ENCODE measurements at places on chromosomes 4 and X.

DNA sequence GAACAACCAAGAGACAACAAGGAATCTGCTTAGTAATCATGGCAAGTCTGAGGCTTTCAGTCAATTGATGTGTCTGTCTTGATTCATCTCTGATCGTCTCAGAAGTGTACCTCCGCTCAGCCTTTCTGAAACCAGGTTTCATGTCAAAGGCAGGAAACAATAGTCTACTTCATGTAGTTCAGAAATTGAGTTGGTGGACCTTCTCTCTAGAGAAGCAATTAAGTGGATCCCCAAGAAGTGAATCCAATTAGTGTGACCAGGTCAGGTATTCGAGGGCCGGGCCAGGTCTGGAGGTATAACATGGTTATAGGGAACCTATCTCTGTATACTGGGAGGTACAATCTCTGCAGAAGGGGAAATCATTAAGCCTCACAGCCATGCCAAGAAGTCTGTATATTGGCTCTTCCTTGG lies 32.0 kb downstream of the DAPP1 start:
- DNase-seq = no peak

DNA sequence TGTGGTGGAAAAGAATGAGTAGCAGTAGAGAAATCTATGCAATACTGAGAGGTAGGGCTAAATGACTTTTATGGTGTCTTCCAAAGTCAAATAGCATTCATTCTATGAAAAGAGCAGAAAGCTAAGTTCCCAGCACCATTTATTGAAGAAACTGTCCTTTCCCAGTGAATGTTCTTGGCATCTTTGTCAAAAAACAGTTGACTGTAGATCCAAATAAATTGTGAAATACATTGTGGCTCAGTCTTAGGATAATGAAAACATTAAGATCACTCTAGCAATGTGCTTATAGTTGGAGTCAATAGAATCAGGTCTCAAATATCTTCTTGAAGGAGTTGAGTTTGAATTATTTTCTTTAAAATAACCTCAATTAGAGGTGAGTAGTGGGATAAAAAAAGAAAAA lies 19.4 kb downstream of the AREG start:
- no peak for DNase-seq

DNA sequence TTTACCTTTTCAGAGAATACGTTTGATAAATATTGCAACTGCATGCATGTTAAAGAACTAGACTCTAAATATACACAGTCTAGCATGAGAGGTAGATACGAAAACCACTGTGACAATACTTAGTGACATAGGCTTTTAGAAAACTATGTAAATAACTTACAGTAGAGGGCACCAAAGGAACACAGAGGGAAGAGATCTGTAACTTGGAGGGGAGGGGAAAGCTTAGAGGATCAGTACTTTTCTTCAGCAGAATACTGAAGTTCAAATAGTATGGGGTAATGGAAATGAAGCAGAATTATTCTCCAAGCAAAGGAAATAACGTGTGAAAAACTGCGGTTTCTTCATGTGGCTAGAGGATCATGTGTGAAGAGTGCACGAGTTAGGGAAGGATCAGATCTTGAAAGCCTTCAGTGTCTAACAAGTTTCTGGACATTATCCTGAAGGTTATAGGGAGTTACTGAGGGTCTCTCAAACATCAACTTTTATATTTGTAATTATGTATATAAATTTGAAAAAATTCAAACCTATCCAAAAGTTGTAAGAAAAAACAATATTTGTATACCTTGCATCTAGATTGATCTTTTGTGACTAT lies 264.3 kb downstream of the NPFFR2 start:
- peak; percentile 24 for DNase-seq

DNA sequence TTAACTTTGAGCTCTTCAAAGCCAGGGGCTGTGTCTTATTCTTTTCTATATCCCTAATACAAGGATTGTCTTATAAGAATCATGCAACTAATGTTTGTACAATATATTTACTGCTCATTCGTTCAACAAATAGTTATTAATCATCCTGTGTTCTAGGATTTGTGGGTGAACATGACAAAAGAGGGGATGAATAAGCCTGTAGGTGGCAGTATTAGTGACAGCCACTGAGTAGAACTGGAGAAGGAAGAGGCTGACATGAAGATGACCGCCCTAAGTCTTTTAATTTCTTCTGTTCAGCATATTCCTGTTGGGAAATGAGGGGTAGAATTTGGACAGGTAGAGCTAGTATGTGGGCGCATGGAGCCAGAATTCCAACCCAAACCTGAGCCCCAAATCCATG lies 11.9 kb upstream of the LINC00632 start:
- no peak for DNase-seq

DNA sequence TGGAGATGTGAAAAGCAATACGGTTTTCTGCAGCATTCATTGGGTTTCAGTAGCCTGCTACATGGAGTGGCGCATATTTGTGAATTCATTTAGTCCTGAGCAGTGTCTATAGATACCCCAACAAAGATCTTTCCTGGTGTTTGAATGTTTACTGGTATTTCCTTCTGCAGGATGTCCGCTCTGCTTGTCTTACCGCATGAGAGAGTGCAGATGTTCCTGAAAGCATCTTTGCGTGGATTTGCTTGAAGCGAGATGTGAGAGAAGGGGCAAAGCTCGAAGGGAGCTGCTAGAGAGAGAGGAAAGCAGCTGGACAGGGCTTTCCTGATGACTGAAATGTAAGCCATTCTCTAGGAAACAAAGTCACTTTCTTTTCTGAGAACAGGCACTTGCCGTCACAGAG lies 40.9 kb upstream of the GYPA start:
- no peak for DNase-seq

- no peak for DNase-seq
Observed at GRCh38 chr4:35463251-35463952, 780.9 kb downstream of the ARAP2 start.

GRCh38 chr4:75494563-75494962 lies 19.6 kb downstream of the RCHY1 start:
- DNase-seq = no peak

DNA sequence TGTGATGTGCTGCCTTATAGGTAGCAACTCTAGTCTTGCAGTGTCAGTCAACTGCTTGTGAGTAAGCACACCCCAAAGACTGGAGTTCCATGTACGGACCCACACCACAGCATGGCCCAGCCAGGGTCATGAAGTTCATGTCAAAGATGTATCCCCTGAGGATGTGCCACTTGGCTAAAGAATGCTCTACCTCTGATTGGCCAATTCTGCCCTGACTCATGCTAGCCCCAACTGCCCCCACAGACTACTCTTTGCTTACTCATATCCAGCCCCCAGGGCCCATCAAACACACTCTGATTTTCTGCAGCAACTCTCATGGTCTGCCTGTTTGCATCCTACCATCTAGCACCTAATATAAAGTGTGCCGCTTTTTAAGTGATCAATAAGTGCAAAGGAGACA lies 62.5 kb downstream of the CHRDL1 start:
- no peak for DNase-seq

DNA sequence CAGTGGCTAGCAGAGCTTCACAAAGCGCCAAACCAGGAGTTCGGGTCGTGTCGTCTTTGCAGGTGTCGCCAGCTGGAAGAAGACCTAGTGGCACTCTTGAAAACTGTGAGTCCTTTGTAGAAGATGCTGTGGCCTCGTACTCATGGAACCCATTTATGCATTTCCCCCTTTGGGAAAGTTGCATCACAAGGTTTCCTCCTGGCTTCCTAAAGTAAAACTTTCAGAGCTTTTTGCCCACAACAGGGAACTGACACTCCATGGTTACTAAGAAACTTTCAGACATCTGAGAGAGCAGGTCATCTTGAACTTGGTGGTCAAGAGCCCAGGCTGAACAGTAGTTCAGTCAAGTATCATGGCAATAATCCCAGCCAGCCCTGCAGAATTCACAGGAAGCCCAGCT lies 15.9 kb upstream of the NOCT start:
- no peak for DNase-seq

- no peak for DNase-seq
Observed at GRCh38 chrX:148580016-148580415, 79.6 kb downstream of the AFF2 start.

GRCh38 chrX:12978205-12979025 lies 3.5 kb downstream of the TMSB4X start:
- no peak for DNase-seq

- DNase-seq = no peak
Observed at GRCh38 chr4:185839770-185840169, 27.8 kb upstream of the SORBS2 start.

DNA sequence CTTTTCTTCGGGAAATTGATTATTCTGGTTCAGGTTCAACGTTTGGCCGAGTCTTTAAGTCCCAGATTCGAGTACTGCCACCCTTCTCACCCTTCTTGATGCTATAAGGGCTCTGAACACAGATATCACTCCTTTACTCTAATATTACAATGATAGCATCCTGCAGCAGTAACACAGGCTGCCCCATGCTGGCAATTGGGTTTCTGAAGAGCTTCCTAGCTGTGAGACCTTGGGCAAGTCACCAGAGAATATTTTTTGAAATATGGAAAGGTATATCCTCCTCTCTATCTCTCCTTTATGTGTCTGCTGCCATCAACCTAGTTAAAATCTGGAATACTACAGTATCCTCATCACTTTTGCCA lies 297 bp upstream of the MTMR8 start:
- DNase-seq = no peak

DNA sequence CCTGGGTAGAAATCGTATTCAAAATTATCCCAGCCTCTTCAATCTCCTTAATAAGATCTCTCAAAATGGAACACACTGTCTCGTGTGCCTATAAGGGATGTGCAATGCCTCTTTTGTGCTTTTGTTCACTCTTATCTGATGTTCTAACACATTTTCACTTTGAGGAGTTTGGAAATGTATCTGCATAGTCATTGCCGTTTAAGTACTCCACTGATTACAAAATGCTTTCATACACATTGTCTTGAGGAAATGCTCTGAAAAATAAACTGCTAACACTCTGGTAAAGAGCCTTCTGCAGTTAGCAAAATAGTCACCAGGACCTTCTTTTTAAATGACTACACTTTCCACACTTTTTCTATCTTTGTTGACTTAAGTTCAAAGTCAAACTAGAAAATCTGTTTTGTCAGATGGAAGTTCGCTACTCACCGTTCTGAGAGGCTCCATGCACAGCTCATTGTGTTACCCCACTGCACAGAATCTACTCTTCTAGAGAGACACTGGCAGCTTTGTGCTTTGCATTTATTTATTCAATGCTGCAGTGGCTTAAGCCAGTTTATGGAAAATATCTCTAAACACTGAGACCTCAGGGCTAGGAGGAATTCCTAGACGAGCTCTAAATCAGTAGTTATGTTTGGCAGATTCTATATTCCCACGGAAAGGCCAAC lies 159.0 kb downstream of the CHIC2 start:
- no peak for DNase-seq

GRCh38 chr4:85113706-85114105 lies 147.2 kb upstream of the WDFY3 start:
- DNase-seq = no peak

DNA sequence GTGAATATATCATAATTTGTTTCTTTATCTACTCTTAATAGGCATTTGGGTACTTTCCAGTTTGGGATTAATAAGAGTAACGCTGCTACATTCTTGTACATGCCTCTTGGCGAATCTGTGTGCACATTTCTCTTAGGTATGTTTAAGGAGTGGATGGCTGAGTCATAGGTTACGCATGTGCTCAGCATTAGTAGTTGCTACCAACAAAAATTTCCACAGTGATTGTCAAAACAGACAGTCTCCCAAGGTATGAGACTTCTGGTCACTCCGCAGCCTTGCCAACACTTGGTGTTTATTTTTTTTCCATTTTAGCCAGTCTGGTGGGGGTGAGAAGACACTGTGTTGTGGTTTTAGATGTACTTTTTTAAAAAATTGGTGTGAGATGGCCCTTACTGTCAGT lies 44.6 kb downstream of the FGFBP1 start:
- DNase-seq = no peak

- DNase-seq = peak; percentile 42
Observed at GRCh38 chr4:66219401-66219800, 549.1 kb upstream of the EPHA5 start.

- DNase-seq = no peak
Observed at GRCh38 chr4:73505567-73505966, 24.0 kb downstream of the AFM start.

GRCh38 chrX:38960137-38960536 lies 158.9 kb downstream of the MID1IP1 start:
- DNase-seq = no peak

- no peak for DNase-seq
Observed at GRCh38 chrX:140389331-140389730, 115.5 kb downstream of the SOX3 start.

DNA sequence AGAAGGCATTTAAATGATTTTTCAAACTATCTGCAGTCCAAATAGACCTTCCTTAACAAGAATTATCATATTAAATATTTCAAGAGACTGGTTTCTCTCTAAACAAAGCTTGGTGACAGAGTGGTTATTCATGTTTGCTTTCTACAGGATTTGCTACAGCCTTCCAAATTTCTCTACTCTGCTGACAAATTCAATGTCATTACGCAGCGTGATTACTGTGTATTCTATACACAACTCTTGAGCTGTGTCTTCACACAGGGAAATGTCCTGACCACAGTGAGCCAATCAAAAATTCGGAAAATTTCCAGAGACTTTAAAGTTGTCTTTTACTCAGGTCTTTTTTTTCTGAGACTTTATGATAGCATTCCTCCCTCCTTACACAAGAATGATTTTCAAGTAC lies 75.6 kb downstream of the EFHC2 start:
- DNase-seq = no peak

DNA sequence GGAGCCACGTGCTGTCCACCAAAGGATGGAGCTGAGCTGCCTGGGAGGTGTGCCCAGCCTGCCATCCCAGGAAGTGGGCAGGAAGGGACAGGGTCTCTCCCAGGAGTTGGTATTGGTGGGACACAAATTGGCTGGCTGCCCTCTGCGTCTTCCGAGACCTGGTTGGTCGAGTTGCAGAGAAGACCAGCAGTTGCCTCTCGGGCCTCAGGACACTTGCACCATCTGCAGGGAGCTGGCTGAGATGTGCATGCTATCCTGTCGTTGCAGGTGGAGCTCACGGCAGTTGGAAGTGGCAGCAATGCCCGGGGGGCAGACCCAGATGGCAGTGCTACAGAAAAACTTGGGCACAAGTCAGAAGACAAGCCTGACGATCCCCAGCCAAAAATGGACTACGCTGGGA lies 30.2 kb downstream of the BCORL1 start:
- no peak for DNase-seq

GRCh38 chr4:23333556-23333945 lies 556.3 kb downstream of the PPARGC1A start:
- no peak for DNase-seq

GRCh38 chr4:148778980-148779675 lies 336.9 kb upstream of the NR3C2 start:
- no peak for DNase-seq

DNA sequence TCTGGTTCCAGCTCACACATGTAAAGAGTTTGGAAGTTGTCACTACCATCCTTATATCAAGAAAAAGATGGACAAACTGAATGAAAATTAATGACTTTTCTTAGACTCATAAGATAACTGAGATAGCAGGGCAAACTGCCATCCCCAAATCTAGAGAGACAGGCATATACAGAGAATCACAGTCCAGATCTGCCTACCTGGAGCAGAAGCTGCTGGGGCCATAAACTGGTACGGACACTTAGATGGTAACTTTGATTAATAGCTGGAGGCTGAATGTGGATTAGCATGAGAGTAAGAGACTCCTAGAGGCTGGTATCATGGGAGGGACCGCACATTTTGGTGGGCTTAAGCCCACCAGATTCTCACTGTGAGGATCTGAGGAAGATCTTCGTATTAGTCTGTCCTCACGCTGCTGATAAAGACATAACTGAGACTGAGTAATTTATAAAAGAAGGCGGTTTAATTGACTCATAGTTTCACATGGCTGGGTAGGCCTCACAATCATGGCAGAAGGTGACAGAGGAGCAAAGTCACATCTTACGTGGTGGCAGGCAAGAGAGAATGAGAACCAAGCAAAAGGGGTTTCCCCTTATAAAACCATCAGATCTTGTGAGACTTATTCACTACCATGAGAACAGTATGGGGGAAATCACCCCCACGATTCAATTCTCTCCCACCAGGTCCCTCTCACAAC lies 10.8 kb upstream of the POLA1 start:
- no peak for DNase-seq
